ENCODE measurements at places on chromosomes 1 and 21. TPM values are rescaled to one million over a fixed set of nuclear protein-coding genes. Genes with fewer than 3 reads are reported as not detected.

The SLC35E2B gene
- total RNA-seq, result 91.4 TPM

The TBX19 gene
- 1.6 TPM for total RNA-seq

The FCN3 gene
- not detected for total RNA-seq

The SPATA21 gene
- 0.31 TPM for total RNA-seq

The DNASE2B gene
- total RNA-seq, result not detected

The PRDM16 gene
- total RNA-seq, result 20.7 TPM

The DMRTA2 gene
- total RNA-seq, result 5.3 TPM

The TUT4 gene
- 229 TPM for total RNA-seq

The LAX1 gene
- total RNA-seq, result not detected

The SLC35D1 gene
- 20.3 TPM for total RNA-seq
